Activated CD8-positive, alpha-beta memory T cell treated with anti-CD3 and anti-CD28 coated beads for 48 hours (primary cell): ENCODE measurements at places on chromosomes 1 and 21.

DNA sequence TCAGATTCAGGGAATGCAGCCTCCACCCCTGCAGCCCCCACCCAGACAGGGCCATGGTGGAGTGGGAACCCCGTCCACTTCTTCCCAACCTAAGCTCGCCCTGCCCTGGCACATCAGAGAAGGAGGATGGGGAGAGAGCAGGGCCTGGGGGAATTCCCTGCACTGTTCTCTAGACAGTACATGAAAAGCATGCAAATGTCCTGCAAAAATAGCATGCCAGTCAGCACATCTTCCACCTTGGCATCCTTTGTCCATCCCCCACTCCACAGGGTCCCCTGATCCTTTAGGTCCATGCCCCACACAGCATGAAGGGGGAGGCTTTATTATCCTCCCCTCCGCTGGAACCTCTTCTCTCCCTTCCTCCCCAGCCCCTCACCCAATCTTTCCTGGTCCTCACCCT is 35.0 kb upstream of the RD3 start:
- DNase-seq = no peak

- DNase-seq = no peak
Measured at GRCh38 chr21:46437096-46437498, 21.6 kb upstream of the DIP2A start.

DNA sequence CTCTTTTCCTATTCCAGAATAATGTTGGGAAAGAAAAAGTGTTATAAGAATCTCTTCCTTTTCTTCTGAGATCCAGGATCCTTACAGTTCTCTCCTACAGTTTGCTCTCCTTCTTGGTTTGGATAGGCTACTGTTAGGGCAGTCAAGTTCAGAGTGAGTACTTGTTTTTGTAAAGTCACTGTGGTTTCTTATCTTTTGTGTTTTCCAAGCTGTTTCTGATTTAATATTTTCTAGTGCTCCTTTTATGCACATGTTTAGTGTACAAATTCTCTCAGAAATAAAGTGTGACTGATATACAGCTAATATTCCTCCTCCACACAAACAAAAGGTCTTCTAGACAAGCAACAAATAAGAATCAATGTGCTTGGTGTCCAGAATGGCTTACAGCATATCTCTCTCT is 107.7 kb downstream of the BACH1 start:
- no peak for DNase-seq

DNA sequence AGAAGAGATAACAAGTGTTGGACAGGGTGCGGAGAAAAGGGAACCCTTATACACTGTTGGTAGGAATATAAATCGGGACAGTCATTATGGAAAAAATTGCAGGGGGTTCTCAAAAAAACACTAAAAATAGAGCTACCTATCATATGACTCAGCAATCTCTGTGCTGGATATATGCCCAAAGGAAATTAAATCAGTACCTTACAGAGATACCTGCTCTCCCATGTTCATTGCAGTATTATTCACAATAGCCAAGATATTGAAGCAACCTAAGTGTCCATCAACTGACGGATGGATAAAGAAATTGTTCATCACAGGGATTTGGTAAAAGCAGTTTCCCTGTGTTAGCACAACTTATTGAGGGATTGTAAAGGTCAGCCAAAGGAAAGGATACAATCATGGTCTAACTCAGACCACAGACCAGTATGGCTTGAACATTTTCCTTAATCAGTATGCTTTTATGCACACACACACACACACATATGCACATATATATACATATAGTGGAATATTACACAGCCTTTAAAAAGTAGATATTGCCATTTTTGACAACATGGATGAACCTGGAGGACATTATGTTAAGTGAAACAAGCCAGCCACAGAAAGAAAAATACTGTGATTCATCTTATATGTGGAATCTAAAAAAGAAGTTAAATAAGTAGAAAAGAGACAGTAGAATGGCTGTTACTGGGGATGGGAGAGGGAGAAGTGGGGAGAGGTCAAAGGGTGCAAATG is 44.2 kb upstream of the IRF2BP2 start:
- no peak for DNase-seq

DNA sequence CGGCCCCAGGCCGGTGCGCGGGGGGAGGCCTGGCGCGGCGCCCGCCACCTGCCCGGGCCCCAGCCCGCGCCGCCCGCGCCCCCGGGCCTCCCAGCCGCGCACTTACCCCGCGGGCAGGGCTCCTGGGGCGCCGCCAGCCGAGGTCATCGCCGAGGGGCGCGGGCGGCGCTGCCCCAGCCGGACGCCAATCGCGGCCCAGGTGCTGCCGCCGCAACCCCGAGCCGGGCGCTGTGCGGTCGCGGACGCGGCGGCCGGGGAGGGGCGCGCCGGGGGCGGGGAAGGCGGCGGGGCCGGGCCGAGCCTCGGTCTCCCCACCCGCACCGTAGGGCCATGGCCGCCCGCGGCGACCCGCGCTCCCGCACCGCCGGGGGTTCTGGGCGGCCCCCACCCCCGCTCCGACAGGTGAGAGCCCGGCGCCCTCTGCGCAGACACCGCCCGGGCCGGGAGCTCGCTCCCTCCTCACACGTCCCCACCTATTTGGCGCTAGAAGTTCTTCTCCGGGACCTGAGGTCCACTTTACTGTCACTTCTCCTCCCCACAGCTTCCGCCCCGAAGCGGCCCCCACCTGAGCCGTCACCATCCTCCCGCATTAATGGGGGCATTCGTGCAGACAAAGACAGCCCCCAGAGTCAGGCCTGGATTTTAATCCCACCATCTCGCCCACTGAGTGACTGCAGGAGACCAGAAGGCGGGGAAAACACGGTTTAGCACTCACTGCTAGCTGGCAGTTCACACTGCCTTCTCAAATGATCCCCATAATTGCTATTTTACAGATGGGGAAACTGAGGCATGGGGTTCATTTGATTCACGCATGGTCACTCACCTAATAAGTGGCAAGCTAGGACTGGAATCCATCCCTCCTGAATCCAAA is at the start of gene TTC39A:
TTC39A (minus strand) TSS at position 232 of the 871 bp plus-strand sequence; CDS start at position 147, 85 bp downstream.
- DNase-seq = no peak
